ENCODE measurements at places on chromosomes 6 and 20.

DNA sequence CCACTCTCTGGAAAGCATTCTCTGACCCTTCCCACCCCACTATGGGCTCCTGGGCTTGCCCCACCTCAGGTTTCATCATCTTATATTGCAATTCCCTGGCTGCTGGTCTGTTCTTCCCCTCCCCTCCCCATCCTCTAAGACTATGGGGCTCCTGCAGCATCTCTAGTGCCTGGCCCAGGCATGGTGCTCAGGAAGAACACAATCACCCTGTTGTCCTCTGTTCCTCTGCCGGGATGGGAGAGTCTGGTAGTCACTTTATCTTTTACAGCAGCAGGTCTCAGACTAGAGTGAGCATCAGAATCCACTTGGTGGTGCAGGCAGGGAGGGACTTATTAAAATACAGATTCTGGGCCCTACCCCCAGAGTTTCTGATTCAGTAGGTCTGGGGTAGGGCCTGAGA is 5.0 kb upstream of the LPIN3 start:
- no peak for DNase-seq

- no peak for DNase-seq
Measured at GRCh38 chr6:168574699-168575195, 133.8 kb downstream of the SMOC2 start.

DNA sequence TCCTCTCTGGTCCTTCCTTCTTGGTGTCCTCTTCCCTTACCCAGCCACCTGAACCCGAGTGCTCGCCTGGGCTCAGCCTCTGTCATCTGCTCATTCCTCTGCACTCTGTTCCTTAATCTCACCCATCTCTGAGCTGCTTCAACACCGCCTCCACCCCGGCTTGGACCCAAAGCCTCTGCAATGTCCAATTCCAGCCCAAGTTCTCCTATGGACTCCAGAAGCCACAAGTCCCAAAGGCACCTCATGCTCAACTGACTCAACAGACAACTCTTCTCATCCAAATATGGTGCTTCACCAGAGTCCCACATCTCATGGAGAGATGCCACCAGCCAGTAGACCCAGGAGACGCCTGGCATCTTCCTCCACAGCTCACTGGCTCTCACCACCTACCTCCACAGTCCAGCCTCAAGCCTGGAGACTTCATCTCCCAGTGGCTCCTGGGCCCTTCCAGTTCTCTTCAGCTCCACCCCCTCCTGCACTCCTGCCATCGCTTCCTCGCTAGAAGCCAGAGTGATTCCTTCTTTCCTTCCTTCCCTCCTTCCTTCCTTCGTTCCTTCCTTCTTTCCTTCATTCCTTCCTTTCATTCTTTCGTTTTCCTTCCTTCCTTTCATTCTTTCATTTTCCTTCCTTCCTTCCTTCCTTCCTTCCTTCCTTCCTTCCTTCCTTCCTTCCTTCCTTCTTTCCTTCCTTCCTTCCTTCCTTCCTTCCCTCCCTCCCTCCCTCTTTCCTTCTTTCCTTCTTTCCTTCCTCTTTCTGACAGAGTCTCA is 40.9 kb upstream of the NNAT start:
- no peak for DNase-seq

GRCh38 chr20:7346562-7346961 is 579.1 kb downstream of the BMP2 start:
- no peak for DNase-seq

- no peak for DNase-seq
Measured at GRCh38 chr20:34011275-34011674, 17.6 kb downstream of the RALY start.

- DNase-seq, result no peak
Measured at GRCh38 chr20:10314198-10314597, 95.6 kb downstream of the SNAP25 start.

DNA sequence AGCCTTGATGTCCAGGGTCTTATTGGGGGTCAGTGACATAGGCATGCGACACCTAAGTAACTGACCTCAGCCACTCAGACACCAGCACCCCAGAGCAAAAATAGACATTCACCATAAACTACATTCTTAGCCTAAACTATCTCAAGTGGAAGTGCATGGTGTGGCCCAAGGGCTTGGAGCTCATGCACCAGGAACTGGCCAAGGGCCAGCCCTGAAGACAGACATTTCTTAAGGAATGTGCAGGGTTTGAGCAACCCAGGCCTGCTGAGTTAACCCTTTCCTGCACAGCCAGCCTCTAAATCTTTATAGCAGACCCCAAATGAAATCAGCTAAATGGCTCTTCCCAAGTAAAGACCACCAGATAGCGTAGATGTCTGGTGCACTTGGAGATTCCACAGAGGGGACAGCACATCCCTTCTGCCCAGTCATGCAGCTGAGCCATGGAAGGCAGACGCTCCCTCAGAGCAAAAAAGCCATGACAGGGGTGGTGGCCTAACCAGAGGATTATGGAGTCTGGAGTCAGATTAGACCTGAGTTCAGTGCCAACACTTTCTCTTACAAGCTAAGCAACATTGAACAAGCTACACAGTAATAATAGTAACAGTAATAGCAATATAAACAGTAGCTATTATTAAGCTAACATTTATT is 222.6 kb downstream of the ZMYND8 start:
- no peak for DNase-seq

DNA sequence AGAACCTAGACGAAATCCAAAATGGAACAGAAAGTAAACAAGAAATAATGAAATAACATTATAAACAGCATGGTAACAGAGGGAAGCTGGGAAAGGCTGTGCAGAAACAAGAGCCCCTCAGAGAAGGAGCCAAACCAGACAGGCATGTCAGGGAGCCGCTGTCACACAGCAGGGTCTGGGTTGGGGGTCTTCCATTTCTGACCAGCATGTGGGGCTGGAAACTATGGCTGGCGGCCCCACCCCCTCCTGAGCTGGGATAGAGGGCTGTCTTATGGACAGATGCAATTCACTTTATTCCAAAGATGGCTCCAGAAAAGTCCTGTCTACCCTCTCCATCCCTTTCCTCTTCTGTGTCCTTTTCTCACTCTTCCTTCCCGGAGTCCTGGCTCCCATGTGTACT is 27.3 kb downstream of the C6orf89 start:
- DNase-seq, result no peak

Data from activated T-cell treated with anti-CD3 and anti-CD28 coated beads, Interleukin-2, amount 50 U/mL, for 1 hour (primary cell).